Right forelimb (tissue), 1 donor: ENCODE measurements at places on chromosomes 4 and X.

DNA sequence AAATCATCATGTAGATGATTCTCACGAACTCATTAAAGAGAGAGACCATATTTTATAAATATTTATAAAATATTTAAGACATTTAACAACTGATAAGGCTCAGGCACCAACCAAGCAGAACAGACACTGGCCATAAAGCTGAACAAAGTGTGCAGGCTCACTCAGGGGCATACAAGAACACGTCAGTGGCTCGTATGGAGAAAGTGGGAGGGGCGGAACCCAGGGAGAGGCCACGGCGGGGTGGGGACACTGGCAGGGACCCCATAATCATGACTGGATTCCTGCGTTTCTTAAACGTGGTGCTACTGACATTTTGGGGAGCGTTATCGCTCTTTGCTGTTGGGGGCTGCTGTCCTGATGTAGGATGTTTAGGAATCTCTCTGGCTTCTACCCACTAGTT is 31.3 kb upstream of the FAT1 start:
- DNase-seq: no peak

GRCh38 chrX:291411-291901 is 10.3 kb downstream of the PLCXD1 start:
- DNase-seq: no peak

DNA sequence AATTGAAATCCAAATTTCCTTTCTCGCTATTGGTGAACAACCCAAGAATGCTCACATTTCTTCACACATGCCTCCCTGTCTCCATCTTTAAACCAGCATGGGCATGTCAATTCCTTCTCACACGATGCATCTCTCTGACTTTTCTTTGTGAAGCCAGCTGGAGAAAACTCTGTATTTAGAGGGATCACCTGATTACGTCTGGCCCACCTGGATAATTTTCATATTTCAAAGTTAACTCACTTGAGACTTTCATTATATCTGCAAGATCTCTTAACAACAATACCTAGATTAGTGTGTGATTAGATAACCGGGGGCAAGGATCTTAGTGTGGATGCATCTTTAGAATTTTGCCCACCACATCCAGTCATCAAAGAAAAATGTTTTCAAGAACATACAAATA is 164.0 kb downstream of the TMEM47 start:
- no peak for DNase-seq

DNA sequence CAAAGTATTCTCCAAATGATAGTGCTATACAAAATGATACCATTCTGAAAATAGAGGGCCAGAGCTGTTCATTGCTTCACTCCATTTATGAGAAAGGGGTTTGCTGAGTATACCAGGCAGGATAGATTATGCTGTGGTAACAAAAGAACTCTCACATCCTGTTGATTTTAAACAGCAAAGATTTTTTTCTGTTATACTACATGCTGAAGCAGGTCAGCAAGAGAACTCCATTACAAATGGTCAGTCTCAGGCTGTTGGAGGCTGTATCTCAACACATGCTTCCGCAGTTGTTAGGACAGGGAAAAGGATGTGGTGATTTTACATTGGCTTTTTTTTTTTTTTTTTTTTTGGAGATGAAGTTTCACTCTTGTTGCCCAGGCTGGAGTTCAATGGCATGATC is 13.7 kb upstream of the KLHL5 start:
- no peak for DNase-seq
